A549 treated with GW870086 at 1 μM for 4 hours (cell line): ENCODE measurements at places on chromosomes 7 and 10. TPM values are rescaled to one million over a fixed set of nuclear protein-coding genes. Genes with fewer than 3 reads are reported as not detected.

STOX1 gene
- 0.24 to 0.80 TPM (median 0.65 TPM) in 5 replicates for total RNA-seq

ODAD2 gene
- not detected in 5 replicates for total RNA-seq

CHAT gene
- not detected in 5 replicates for total RNA-seq

IRF5 gene
- 12.5 to 15.9 TPM (median 14.1 TPM) in 5 replicates for total RNA-seq

GRM3 gene
- not detected in 5 replicates for total RNA-seq

C10orf105 gene
- total RNA-seq = not detected in 5 replicates

AKR1C4 gene
- total RNA-seq = 0.10 to 0.32 TPM (median 0.24 TPM) in 5 replicates

LRRD1 gene
- not detected in 5 replicates for total RNA-seq

DUS4L gene
- total RNA-seq = 7.9 to 10.9 TPM (median 10.1 TPM) in 5 replicates

FAM25A gene
- total RNA-seq = not detected in 5 replicates

TAS2R3 gene
- total RNA-seq = 0.14 TPM in 1 of 5 replicates, not detected in the others

CCDC186 gene
- 2.8 to 6.2 TPM (median 5.4 TPM) in 5 replicates for total RNA-seq

TBX20 gene
- 1.2 to 2.7 TPM (median 2.3 TPM) in 5 replicates for total RNA-seq

EZH2 gene
- total RNA-seq = 19.1 to 22.7 TPM (median 21.7 TPM) in 5 replicates

OR6B1 gene
- not detected in 5 replicates for total RNA-seq

DKK1 gene
- total RNA-seq = 403 to 445 TPM (median 426 TPM) in 5 replicates

HMX2 gene
- total RNA-seq = 0.14 to 0.25 TPM in 2 of 5 replicates, not detected in the others

SPDYE16 gene
- total RNA-seq = not detected in 5 replicates

ABCC2 gene
- total RNA-seq = 126 to 164 TPM (median 138 TPM) in 5 replicates

MOGAT3 gene
- total RNA-seq = not detected in 5 replicates

OR2A5 gene
- total RNA-seq = not detected in 5 replicates

PAPOLB gene
- not detected in 5 replicates for total RNA-seq

INSYN2A gene
- total RNA-seq = 2.0 to 2.4 TPM (median 2.3 TPM) in 5 replicates

PTF1A gene
- not detected in 5 replicates for total RNA-seq

SPDYE3 gene
- total RNA-seq = not detected in 5 replicates

ELN gene
- 0.06 to 0.16 TPM (median 0.08 TPM) in 5 replicates for total RNA-seq

VWA2 gene
- 0.05 TPM in 1 of 5 replicates, not detected in the others for total RNA-seq

SNX10 gene
- total RNA-seq = 4.2 to 6.1 TPM (median 4.5 TPM) in 5 replicates
